CD4-positive, alpha-beta T cell treated with Interleukin-17A for 4 hours (primary cell): ENCODE measurements at places on chromosomes 2 and 18.
A peak's percentile ranks its signal among the peaks of the same experiment; 100 is the strongest.

DNA sequence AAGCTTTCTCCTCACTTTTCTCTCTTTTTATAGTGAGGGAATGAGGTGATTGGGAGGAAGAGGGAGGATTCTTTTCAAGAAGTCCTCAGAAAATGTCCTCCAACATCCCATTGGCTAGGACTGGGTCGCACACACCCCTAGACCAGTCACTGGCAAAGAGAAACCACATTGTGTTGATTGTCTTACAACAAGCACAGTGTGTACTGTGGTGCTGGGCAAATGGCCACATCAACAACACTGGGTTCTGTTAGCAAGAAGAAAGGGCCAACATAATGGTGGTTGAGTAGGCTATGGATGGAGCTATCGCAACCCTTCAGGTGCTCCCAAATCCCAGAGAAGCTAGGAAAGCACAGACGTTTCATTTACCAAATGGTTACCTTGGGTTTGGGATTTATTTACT lies 18.7 kb upstream of the PTPN4 start:
- DNase-seq = no peak

DNA sequence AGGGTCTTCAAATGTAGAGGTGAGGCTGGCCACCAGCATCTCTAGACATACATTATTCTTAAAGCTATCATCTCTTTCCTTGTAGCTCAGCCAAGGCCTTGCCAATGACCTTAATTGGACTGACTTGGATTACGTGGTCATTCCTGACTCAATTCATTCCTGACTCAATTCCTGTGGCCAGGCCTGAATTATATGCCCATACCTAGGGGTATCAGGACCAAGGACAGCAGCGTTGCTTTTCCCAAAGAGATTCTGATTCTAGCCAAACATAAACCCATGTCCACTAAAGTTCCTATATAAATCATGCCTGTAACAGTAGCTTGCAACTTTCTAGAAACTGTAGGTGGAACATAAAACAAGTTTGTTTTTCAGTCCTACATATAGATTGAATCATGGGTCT lies 231.7 kb downstream of the ARL6IP6 start:
- DNase-seq = no peak

DNA sequence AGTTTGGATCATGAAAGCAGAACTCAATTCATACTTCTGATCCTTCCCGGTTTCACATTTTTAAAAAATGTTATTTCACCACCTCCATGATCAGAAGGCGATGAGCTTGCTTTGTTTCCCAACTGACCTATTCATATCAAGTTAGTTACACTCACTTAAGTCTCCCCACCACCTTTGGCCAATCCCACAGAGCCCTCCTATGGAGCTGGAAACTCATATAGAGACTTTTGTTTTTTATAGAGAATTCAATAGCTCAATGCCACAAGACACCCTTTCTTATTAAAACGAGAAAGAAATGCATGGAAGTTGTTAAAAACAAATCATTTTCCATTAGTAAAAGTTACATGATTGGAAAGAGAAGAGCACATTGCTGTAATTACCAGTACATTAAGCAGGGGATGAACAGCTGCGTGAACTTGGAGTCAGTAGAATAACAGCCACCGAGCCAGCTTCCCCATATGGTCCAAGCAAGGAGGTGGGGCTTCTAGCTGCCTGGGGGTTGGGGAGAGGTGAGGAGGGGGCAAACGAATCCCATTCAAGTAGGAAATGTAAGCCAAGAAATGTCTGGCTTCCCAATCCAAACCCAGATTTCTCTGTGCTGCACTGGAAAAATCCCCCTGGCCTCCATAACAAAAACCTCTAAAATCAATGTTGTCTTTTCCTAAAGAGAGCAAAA lies 614.5 kb downstream of the IRS1 start:
- no peak for DNase-seq

GRCh38 chr2:26610504-26611335 lies 30.4 kb downstream of the CIB4 start:
- DNase-seq = no peak

GRCh38 chr2:31286230-31286629 lies 52.3 kb downstream of the EHD3 start:
- DNase-seq = no peak

DNA sequence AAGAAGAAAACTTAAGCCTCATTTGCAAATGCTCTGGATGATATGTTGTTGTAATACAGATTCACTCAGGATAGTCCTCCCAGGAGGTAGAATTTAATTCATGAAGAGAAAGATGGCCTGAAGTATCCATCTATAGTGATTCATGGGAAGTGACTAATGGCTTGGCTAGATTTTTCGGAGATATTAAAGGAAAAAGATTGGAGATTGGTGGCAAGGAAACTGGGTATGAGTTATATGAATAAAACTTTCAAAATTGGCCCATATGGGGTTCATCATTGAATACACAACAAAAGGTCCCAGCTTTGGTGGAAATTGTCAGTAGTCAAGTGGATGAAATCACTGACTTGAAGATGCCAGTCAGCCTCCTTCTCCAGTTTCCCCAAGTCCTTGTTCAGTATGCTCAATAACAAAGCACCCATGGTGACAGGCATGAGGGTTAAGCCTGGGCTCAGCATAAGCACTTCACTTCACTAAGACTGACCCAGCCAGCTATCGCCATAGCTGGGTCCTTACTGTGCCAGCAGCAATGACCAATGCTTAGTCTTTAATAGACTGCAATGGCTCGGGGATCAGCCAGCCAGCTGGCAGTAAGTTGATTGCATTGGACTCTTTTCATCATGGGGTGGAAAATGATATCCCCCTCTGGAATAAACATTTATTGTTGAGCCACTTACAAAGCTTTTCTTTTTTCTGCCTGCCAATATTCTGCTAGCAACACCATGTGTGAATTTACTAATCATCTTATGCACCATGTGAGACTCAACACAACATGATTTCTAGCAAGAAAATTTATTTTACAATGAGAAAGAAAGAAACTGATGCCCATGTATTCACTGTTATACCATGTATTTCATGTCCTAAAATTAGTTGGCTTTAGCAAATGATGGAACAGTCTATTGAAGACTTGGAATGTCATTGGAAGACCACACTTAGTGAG lies 176.6 kb upstream of the TACR1 start:
- no peak for DNase-seq

DNA sequence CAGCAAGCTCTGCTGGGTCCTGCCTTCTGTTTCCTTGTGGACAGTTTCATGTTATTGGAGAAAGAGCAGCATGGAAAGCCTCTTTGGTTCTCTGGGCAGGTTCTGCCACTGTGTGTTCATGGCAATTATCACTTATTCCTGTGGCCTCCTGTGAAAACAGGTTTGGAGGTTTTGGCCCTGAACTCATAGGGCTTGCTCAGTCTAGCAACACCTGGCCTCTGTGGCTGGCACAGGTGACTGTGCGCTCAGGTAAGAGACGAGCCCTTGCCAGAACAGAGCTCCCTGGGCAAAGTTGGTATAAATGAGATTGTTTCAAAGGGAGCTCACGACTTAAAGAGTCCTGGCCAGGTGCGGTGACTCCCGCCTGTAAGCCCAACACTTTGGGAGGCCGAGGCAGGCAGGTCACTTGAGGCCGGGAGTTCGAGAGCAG lies 5.7 kb downstream of the CEP68 start:
- no peak for DNase-seq

DNA sequence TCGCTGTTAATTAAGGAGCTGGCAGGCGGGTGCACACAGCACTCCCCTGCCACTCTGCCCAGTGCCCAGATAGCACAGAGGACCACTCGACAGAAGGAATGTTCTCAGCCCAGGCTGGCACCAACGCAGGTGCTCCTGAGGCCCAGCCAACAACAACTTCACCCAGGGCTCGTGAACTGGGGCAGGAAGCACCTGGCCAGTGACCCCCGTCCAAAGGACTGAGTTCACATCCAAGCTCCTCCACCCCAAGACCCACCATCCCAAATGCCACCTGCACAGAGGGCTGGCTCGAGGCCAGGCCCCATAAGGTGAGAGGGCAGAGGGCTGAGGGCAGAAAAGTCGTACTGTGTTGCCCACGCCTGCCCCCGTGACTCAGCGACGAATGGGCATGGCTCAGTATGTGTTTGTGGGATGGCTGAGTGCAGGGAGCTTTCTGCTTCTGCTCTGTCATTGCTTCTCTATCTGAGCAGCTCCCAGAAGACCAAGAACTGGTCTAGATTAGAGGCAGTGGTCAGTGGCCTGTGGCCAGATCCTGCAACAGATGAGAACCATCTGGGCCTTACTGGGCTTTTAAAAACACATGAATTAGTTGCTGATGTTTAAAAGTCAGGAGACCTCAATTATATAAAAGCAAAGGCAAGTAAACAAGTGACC lies 68.4 kb downstream of the POLR1A start:
- DNase-seq = peak; percentile 72

GRCh38 chr2:183267148-183267827 lies 143.0 kb downstream of the NUP35 start:
- no peak for DNase-seq

DNA sequence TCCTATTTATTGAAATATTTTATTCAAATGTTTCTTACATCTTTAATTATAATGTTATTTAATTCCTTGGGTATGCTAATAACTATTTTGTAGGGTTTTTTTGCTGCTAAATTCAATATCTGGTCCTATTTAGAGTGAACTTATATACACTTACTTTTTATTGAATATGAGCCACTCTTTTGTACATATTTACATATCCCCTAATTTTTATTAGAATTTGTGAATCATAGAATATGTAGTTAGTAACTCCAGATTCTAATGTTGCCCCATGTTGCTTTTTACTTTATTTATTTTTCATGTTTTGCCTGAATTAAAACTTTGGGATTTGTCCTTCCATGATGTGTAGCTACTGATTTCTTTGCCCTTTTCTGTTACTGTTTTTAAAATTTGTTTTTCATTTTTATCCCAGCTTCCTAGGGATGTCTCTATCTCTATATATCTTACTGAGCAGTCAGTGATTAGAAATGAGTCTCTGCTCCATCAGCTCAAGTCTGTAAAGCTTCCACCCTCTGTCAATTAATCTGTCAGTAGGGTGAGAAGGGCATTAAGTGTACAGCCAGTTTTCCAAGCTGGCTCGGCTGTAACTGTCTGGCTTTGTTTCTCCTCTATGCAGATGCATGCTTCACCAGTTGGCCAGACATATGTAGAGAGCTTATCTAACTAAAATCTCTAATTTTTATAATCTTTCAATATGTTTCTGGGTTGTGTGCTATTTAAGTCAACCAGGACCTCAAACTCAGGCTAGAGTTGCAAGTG lies 256.9 kb downstream of the CDH19 start:
- no peak for DNase-seq

GRCh38 chr18:38579764-38580163 lies 1014.2 kb upstream of the CELF4 start:
- no peak for DNase-seq

DNA sequence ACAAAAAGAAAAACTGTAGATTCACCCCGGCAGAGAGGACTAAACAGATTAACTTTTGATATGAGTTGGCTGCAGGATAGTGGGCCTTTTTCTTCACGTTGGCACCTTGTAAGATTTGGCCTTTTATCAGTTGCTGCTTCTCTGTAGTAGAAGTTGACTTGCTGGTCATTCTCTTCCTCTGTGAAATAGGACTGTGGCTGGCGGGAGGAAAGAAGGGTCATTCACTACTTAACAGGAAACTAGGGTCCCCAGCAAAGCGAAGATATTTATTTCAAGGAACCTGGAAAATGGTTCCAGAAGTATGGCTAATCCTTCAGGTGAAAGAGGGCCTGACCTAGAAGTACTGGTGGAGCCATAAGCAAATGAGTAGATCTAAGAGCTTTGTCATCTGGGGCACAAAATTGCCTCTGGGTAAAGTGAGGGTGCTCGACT lies 383 bp upstream of the ATP5MC3 start:
- DNase-seq = no peak

- DNase-seq = no peak
Observed at GRCh38 chr18:59264121-59264571, 9.1 kb downstream of the RAX start.

DNA sequence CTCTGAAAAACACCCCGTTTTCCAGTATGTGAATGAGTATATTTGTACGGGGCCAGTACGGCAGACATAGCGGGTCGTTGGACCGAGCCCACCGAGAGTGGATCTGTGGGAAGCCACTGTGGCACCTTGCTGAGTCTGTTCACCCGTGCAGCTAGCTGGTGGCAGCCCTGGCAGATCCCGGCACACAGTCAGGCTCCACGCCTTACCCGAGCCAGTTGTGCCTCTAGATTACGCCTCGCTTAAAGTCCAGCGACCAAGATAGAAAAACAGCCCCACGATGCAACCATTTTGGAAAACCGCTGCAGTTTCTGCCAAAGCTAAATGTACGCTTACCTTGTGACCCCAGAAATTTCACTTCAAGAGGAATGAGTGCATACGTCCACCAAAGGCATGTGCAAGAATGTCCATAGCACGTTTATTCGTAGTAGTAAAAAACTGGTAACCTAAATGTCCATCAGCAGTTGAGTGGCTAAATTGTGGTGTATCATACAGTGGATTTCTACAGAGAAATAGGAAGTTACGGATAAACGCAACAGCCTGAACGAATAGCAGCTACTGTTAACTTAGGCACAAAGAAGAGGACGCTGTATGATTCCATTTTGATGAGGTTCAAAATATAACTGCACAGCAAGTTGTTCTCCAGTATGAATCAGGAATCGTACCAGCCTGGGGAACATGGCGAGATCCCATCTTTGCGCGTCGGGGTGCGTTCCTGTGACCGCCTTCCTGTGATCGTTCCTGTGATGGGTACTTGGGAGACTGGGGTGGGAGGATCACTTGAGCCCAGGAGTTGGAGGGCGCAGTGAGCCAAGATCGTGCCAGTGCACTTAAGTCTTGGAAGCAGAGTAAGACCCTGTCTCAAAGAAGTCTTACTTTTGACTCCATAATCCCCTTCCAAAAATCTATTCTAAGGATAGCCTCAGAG lies 688 bp upstream of the WDR33 start:
- DNase-seq = no peak

GRCh38 chr18:41992066-41992465 lies 37.0 kb downstream of the PIK3C3 start:
- no peak for DNase-seq

GRCh38 chr18:24791751-24792545 lies 331.5 kb downstream of the HRH4 start:
- no peak for DNase-seq

DNA sequence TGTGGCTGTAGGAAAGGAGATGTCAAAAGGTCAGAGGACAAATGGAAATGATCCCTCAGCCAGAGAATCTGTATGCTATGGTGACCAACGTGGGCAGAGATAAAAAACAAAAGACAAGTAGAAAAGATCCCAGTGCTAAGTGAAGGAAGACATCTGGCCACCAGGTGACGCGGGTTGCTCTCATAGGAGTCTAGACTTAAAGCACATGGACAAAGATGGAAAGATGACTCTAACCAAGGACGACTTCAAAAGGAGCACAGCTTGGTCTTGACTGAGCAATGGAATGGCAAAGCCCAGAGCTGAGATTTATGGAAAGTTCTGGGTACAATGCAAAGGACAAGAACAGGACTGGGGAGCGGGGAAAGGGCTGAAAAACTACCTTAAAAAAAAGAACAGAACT lies 96.8 kb downstream of the CLIP4 start:
- DNase-seq = no peak

DNA sequence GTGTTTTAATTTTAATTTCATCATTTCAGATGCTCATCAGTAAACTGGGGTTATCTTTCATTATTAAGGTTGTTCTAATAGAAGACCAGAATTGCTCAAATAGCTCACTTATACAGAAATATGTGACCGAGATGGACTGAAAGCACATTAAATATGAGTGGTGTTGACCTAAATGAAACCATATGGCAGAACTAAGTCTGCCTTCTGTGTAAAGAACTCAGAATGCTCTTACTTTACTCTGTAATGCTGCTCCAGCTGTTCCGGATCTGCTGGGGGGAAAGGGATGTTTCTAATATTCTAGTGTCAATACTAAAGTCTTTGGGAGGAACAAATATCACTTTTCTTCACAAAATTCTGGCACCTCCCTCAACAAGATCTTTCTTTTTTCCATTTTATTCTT lies 131.0 kb downstream of the DPP4 start:
- no peak for DNase-seq

GRCh38 chr18:78939734-78940494 lies 39.7 kb upstream of the SALL3 start:
- no peak for DNase-seq
